ENCODE measurements at places on chromosomes 11 and 22.

DNA sequence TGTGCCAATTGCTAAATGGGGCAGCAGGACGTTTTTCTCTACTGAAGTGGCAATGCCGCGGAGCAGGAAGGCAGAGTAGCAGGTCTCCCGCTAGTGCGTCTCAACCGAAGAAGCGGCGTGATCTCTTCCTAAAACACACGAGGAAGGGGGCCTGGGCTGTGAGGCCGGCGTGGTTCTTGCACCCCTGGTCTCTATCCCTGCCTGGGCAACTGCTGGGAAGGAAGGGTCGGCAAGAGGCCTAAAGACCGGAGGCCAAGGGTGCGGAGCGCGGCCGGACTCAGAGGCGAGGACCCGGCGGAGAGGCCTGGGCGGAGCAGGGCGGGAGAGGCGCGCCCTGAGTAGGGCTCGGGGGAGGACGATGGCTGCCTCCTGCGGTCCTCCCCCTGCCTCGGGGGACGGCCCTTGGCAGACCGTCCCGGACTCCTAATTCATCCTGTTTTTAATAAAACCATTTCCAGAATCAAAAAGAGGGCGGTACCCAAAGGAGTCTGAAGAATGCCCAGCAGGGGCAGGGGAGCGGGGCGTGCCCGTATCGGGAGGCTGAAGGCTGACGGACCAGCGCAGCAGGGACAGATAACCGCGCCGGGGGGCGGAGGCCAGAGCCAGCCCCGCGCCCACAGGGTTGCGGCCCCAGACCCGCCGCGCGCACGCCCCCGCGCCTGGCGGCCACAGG lies 572 bp upstream of the APLP2 start:
- DNase-seq: peak; percentile 96

- DNase-seq: no peak
Measured at GRCh38 chr11:7869467-7869866, 61.6 kb downstream of the OR10A6 start.

DNA sequence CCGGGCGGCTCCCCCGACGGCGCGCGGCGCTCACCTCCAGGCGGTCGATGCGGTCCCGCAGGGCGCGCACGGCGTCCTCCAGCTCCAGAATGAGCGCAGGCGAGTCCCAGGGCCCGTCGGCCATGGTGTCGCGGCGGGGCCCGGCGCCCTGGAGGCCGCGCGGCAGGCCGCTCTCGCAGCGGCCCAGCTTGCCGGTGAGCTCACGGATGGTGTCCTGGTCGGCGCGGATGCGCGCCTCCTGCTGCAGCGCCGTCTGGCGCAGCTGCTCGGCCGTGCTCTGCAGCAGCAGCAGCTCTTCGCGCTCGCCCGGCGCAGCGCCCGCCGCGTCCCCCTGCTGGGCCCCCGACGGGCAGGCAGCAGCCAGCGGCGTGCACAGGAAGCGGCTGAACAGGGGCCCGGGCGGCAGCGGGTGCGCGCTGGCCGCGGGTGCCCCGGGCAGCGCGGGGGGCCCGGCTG lies 599 bp downstream of the NPTXR start:
- DNase-seq: peak; percentile 78

DNA sequence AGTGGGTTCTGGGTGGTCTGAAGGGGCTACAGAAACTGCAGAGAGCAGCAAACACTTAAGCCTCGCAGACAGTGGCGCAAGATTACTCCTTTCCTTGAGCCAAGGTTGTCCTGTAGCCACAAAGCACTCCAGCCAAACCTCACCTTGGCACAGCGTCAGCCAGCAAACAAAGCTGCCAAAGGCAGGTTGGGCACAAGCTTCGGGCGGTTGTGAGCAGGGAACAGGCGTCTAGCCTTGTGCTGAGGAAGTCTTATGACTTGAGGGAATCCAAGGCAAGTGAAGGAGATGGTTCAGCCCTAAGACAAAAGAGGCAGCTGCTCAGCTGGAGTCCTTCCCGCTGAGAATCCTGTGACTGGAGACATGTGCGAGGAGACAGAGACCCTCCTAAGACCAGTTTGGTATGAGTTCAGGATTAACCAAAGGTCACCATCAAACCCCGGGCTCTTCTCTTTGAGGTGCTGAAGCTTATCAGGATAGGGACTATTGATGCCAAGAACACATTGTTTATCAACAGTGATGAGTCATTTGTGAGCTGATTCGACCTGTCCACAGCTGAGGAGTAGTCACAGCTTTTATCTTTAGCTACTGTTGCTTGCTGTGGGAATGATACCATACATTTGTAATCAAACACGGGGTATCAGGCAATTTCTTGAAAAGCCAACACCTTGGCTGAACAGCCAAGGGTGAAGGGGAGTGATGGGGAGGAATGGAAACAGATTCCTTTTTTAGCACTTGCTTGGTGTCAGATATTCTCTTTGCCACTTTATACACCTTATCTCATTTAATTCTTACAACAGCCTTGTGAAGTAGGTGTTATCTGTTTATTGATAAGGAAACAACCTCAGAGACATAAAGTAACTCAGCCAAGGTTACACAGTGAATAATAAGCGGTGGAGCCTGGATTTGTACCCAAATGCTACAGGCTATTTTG lies 4.6 kb downstream of the ADM start:
- no peak for DNase-seq

DNA sequence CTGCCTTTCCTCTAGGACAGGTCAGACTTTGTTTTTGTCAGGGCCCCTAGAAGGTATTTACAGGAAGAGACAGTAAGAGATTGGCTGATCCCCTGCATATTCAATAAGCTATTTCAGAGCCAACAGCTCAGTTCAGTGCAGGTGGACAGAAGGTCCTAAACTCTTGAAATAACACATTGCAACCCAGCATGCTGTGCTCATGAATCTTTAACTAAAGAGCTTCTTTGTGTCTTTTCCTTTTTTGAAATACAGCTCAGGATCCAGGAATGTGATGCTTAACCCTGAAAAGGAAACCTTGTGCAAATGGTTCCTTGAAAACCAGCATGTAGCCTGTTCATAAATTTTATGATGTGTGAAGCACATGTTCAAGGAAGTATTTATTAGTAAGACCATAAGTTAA lies 43.9 kb downstream of the BBOX1 start:
- no peak for DNase-seq

- peak; percentile 13 for DNase-seq
Measured at GRCh38 chr11:62676698-62677097, 2.2 kb downstream of the UBXN1 start.

GRCh38 chr22:50581950-50582492 lies 628 bp downstream of the CHKB start:
- DNase-seq: peak; percentile 49
